ENCODE measurements at places on chromosomes 4 and X.

GRCh38 chr4:108861334-108861733 lies 98.5 kb upstream of the ETNPPL start:
- no peak for DNase-seq

- no peak for DNase-seq
These were observed 3.3 kb upstream of the RPS4X start for GRCh38 chrX:72280321-72280845.

DNA sequence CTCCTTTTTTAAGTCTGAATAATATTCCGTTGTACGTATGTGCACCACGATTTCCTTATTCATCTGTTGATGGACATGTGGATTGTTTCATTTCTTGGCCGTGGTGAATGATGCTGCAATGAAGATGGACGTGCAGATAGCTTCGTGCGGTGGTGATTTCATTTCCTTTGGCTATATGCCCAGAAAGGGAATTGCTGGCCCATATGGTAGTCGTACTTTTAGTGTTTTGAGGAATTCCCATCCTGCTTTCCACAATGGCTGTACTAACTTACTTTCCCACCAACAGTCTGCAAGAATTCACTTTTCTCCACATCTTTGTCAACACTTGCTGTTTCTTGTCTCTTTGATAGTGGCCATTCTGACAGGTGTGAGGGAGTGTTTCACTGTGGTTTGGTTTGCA lies 12.8 kb downstream of the ZFP42 start:
- no peak for DNase-seq

GRCh38 chrX:150334981-150335380 lies 28.1 kb upstream of the MAMLD1 start:
- DNase-seq, result no peak

DNA sequence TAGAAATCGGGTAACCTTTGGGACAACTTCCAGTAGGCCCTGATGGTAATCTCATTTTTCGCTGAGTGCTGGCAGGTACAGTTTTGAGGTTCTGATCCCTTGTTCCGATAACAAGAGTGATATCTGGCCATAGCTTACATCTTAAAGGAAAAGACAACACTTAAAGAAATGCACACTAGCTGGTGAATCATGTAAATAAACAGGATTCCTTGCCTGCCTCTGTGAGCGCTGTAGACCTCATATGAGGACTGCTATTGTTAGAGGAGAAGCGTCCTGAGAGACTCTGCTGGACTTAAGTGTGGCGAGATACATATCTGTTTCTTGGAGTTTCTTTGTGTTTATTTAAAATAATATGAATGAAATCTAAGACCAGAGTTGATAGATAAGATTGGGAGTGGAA lies 149.3 kb upstream of the SLC4A4 start:
- DNase-seq, result no peak

DNA sequence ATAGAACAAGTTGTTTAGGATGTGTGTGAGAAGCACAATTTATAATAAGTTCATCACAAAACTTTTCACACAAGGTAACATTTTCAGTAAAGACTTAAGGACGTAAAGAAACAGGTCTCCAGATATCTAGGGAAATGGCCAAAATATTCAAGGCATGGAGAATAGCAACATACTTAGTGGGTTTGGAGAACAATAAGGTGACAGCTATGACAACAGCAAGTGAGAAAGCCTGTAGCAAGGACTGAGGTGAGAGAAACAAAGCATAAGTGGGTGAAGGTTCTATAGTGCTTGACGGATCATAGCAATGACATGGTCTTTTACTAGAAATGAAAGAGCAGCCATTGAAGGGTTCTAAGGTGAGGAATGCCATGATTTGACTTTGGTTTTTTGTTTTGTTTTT lies 1337.3 kb downstream of the PCDH18 start:
- no peak for DNase-seq

GRCh38 chrX:45807572-45808425 lies 607.1 kb upstream of the DIPK2B start:
- peak; percentile 7 for DNase-seq

- DNase-seq, result peak; percentile 70
These were observed 1176.7 kb downstream of the NLGN4X start for GRCh38 chrX:5051831-5052491.

- DNase-seq, result no peak
These were observed 255.8 kb downstream of the OPHN1 start for GRCh38 chrX:68177542-68177941.

DNA sequence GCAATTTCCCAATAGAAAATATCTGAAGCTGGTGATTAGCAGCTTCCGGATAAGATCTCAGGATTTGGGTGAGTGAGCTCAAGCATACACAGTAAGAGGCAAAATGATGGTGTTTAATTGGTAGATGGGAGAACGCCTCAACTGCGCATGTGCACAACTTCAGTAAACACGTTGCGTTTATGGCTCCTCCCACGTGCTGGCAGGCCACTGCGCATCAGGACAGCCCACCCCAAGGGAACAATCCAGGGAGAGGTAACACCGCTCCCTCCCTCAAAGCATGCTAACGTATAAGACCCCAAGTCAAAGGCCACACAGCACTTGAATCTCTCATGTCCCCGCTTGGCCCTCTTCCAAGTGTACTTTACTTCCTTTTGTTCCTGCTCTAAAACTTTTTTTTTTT lies 10.3 kb upstream of the CENPU start:
- DNase-seq, result no peak

DNA sequence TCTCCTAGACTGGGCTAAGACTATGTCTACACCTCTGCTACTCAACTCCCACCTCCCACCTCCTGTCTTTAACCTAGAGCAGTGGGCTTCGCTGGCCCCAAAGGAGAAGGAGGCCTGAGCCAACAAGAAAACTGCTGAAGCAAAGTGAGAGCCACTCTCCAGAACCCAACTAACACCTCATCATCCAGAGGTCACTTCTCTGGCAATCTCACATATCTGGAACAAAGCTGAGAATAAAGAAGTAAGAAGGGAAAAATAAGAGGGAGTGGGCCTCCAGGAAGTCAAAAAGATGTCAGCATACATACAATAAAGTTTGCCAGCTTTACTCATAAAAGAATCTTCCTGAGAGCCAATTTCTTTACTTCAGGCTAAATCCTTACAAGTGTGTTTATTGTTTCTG lies 18.6 kb upstream of the FGF16 start:
- DNase-seq, result no peak

DNA sequence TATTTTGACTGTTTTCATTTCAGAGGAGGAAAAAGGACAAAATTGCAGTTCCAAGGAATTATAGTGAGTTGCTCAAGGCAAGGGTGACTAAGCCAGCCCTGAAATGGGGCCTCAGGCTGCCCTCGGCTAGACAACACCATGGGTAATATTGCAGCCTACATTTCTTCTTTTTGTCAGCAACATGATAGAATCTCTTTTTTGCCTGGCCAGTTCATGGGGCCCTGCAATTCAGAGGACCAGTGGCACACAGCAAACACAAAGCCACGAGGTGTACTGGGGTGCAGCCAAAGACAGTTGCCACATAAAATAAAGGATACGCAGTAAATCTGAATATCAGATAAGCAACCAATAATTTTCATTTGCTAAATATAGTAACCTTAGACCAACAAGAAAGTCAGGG lies 41.8 kb downstream of the RBM47 start:
- peak; percentile 86 for DNase-seq

GRCh38 chrX:1564750-1565683 lies 26.4 kb upstream of the AKAP17A start:
- DNase-seq, result peak; percentile 25

DNA sequence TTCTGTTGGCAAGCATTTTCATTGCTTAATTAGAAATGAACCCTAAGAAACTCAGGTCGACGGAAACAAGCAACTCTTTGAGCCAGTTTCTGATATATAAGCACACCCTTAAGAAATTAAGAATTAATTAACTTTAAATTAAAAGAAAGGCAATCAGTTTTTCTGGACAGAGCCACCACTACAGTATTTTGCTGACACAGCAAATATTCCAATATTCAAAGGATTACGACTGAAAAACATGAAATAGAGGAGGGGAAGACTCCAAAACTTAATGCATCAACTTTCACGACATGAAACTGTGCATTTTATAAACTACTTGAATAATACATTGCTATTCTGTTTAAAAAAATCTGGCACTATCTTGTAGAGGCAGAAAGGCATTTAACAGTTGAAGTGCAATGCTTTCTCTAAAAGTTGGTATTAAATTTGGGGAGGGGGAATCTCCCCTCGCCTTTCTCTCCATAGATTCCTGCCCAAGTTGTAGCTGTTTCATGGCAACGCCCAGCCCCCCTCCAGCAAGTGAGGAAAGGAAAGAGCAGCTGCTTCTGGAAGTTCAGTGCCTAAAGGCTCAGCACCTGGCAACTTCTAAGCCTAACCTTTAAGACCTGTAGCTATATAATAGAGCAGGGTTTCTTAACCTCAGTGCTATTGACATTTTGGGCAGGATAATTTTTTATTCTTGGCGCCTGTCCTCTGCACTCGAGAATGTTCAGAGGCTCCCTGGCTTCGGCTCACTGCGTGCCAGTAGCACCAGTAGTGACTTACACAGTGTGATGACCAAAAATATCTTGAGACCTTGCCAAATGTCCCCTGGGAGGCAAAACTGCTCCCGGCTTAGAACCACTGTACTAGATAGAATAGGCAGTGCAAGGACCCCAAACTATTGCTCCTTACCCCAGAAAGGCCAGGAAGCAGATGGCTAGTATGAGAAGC lies 6.7 kb upstream of the ZCCHC18 start:
- no peak for DNase-seq

GRCh38 chr4:88793475-88793874 lies 95.8 kb upstream of the NAP1L5 start:
- DNase-seq, result no peak

DNA sequence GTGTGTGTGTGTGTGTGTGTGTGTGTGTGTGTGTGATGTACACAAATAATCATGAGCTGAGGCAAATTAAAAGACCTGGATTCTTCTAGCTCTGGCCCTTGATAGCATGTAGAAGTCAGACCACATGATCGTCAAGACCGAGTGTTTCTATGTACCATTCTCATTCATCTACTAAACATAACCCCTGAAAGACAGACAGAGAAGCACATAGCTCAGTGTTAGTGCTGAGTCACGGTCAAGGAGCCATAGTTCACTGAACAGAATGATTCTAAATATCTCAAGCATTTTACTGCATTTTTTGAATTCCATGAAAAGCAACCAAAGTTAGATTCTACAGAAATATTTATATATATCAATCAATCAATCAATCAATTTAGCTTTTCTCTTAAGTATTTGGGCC lies 412.3 kb upstream of the CXorf51A start:
- DNase-seq, result no peak

GRCh38 chr4:109499513-109499912 lies 60.5 kb upstream of the MCUB start:
- DNase-seq, result no peak

DNA sequence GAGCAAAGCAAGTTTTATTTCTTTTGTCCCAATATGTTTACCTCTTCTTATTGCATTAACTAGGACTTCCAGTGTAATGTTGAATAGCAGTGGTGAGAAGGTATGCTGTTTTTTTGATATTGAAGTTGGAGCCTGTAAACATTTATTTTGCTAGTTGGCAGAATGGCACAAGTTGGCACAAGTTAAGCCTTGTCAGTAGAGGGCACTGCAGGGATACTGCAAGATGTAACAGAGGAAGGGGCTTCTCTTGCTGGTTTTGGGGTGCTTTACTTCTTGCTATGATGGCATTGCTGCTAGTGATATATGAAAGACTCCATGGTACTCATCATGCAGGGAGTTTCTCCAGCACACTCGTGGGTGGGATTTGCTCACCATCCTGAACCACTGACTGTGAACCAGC lies 327.3 kb upstream of the ARX start:
- no peak for DNase-seq

- DNase-seq, result no peak
These were observed 217.0 kb downstream of the GUCY2F start for GRCh38 chrX:109264878-109265277.

DNA sequence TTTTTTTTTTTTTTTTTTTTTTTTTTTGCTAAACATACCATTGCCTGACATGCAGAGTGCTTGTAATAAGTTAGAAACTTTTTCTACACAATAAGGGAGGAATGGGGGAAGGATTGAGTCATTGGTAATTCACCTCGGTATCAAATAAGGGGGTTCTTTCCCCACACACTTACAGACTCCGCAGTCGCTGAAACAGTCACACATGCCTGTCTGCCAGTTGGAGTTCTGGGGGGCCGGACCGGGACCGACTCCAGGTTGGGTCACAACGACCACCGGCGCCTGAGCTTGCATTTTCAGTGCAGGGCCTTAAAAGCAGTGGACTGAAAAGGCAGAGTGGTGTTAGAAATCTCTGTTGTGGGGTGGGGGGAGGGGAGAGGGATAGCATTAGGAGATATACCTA lies 6.9 kb downstream of the PLAC8 start:
- no peak for DNase-seq

All from suppressor macrophage (primary cell).